ENCODE measurements at places on chromosomes 16 and 17.

- no peak for DNase-seq
Measured at GRCh38 chr16:16015849-16016248, 66.4 kb downstream of the ABCC1 start.

DNA sequence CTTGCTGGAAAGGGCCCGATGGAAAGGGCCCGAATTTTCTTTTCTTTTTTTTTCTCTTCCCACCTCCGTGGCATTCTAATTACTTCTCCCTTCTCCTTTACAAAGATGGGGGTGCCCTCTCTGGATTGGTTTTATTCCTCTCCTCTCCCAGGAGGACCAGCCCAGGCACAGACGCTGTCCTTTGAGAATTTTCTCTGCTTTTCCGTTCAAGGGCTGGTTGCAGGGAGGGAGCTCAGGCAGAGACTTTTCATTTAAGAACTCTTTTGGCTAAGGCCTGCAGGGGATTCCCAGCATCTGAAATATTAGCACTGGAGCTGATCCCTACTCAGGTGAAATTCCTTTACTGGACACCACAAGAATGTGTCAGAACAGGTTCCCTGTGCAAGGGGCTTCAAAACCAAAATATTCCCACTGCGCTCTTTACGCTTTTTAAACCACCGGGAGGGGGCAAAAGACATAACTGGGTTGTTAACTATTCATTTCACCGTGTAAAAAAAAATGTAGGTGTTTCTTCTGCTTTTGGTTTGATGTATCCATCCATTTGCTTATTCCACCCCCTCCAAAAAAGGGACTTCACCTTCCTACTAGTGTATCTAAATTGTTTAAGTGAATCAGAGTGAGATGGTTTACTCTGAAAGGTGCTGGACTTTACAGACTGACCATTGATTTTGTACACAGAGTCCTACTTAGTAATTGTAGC lies 1.4 kb downstream of the NFAT5 start:
- no peak for DNase-seq

DNA sequence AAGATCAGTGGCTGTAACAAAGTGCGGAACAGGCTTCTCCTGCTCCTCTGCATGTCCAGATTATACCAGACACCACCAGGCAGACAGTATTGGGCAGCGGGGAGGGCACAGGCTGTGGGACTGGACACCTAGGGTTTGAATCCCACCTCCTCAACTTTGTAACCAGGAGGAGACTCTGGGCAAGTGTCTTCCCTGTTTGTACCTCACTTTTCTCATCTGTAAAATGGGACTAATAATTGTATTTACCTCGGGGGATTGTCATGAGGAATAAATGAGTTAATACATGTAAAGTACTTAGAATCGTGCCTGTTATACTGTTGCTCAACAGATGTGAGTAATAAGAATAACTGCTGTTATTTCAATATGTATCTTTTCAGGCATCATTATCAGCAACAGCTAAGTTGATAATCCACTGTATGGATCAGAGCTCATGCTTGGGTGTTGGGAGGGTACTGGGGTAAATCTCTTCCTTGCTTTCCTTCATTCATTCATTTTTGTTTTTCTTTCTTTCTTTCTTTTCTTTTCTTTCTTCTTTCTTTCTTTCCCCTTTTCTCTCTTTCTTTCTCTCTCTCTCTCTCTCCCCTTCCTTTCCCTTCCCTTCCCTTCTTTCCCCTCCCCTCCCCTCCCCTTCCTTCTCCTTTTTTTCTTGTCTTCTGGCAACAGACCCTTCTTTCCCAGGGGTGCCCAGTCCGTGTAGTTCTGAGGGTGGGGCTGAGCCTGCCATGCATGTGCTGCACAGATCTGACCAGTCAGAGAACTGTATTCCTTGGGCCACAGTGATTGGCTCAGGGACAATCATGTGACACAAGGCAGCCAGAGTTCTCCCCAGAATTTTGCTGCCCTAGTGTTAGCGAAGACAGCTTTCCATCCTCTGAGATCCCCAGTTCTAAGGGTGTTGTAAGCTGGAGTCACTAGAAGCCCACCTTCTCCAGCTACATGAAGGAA lies 25.3 kb upstream of the BRD7 start:
- DNase-seq: no peak

GRCh38 chr16:85853547-85854545 lies 45.1 kb upstream of the IRF8 start:
- no peak for DNase-seq

GRCh38 chr17:7552621-7553051 lies 3.8 kb downstream of the TNFSF12 start:
- peak; percentile 28 for DNase-seq

DNA sequence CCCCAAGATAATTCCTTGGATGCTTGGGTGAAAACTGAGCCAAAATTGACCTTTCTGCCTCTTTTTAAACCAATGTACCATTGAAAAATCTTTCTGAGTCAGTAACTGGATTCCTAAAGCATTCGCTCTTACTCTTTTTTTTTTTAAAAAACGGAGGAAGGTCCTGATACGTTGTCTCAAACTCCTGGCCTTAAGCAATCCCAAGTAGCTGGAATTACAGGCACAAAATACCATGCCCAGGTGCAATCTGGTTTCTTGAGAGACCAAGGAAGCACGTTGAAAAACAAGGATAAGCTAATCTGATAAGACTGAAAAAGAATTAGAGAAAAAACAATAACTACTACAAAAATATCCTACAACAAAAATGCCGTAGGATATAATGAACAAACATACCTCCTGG lies 136.5 kb downstream of the SSH2 start:
- DNase-seq: no peak

GRCh38 chr17:26774291-26775218 lies 519.4 kb upstream of the WSB1 start:
- DNase-seq: no peak

DNA sequence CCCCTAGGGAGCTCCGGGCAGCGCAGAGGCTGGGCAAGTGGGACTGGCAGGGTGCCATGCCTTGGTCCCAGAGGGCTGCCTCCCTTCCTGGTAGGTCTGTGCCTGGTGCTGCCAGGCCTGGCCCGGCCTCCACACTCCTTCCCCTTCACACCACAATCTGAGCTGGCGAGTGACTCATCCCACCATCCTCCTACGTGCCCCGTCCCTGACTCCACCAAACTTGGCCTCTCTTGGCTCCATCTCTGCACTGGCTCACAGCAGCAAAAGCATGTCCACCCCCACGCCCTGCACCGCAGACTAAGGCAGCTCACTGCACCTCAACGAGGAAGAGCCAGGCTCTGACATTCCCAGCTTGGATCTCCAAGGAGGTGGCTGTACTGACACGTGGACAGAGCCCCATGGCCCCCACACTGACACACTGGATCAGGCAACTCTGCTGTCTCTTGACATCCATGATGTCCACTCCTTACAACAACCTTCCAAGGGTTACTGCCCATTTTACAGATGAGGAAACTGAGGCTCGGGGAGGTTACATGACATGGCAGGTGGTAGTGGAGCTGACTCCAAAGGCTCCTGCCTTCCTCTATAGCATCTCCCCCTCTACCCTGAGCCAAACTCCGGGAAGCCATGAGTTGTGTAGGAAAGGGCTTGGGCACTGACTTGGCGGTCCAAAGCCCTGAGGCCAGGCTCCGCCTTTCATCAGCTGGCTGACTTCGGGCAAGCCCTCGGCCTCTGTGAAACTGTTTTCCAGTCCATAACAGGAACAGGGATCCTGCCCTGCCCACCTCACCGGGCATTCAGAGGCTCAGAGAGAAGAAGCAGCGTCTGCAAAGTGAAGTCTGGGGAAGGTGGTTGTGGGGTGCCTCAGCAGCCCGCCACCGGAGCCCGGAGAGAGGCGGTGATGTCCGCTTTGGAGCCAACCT lies 20.1 kb upstream of the KRT19 start:
- no peak for DNase-seq

GRCh38 chr17:40366076-40366860 lies 1.7 kb upstream of the GJD3 start:
- no peak for DNase-seq

DNA sequence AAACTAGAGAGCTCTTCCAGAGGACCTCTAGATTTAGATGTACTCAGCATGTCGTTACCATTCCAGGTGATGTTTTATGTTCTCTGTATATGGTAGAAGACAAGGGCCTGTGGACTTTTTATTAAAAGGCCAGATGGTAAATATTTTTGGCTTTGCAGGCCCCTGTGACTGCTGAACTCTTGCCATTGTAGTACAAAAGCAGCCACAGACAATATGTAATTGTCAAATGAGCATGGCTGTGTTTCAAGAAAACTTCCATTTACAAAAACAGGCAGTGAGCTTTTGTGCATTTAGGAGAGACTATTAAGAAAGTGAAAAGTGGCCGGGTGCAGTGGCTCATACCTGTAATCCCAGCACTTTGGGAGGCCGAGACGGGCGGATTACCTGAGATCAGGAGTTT lies 4.6 kb downstream of the NIP7 start:
- DNase-seq: no peak

GRCh38 chr16:2512735-2513404 lies 882 bp upstream of the ATP6V0C start:
- DNase-seq: peak; percentile 58

Data from activated T-cell treated with anti-CD3 and anti-CD28 coated beads, Interleukin-2, amount 50 U/mL, for 1 hour (primary cell).